RPMI8226 (cell line): ENCODE measurements at places on chromosomes 2 and 18.
A peak's percentile ranks its signal among the peaks of the same experiment; 100 is the strongest.

- DNase-seq: no peak
Measured at GRCh38 chr2:161321944-161322648, 13.9 kb downstream of the PSMD14 start.

DNA sequence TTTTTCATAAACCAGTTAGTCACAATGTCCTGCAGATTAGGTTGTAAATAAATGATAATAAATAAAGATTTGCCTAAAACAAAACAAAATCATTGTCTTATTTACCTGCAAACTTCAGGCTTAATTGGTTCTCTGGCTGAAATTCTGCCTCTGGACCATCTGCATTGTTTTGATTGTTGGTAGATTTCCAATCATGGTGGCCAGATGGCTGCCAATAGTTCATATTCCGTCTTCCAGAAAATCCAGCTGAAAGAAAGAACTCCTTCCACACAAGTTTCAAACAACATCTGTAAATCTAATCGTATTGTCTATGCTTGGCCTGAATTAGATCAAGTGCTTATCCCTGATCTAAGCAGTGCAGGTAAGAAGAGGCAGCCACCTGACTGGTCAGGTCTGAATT is 771.1 kb upstream of the ZEB2 start:
- no peak for DNase-seq

DNA sequence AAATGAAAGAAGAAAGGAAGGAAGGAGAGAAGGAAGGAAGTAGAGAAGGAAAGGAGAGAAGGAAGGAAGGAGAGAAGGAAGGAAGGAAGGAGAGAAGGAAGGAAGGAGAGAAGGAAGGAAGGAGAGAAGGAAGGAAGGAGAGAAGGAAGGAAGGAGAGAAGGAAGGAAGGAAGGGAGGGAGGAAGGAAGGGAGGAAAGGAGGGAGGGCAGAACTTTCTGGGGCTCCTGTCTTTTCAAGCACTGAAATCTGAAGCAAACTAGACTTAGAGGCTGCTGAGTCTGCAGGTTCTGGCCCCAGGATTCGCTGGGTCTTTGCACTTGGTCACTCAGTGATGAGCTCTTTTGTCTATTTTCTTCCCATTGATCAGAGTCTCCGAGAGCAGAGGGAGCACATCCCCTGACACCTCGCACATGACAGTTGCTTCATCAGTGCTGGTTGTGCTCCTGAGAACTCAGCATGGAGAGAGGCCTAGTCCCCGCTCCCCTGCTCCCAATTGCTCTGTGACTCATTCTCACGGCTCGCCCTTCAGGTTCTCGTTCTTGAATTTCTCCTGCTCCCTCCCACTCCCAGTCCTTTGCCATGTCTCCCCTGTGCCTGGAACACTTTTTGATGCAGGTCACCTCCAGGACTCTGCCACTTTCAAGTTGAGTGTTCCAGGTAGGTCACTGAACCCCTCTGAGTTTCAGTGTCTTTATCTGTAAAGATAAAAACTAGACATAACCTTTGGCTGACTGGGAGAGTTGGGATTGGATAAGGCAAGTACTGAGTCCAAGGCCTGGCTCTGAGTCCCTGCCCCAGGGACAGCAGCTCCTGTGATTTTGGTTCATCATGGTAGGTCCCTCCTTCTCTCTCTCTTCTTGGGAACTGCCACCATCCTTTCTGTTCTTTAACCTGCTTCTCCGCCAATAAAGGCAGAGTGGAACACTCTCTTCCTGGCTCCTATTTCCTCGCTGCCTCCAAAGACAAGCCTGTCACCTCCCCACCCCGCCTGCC is 55.2 kb downstream of the TNP1 start:
- DNase-seq: no peak

- no peak for DNase-seq
Measured at GRCh38 chr2:101357376-101357775, 29.9 kb downstream of the CREG2 start.

DNA sequence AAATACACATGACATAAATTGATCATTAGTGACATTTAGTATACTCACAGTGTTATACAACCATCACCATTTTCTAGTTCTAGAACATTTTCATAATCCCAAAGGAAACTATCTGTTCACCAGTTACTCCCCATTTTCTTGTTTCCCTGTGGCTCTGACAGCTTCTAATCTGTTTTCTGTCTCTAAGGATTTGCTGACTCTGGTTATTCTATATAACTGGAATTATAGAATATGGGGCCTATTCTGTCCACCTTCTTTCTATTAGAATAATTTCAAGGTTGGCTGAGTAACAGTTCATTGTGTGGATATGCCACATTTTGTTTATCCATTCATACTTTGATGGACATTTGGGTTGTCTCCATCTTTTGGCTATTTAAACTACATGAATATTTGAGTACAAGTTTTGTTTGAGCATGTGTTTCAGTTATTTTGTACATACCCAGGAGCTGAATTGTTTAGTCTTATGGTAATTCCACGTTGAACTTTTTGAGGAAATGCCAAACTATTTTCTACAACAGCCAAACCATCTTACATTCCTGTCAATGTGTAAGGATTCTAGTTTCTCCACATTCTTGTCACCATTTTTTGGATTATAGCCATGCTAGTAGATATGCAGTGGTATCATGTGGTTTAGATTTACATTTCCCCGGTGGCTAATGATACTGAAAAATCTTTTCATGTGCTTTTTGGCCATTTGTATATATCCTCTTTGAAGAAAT is 20.5 kb downstream of the KIAA1328 start:
- no peak for DNase-seq

DNA sequence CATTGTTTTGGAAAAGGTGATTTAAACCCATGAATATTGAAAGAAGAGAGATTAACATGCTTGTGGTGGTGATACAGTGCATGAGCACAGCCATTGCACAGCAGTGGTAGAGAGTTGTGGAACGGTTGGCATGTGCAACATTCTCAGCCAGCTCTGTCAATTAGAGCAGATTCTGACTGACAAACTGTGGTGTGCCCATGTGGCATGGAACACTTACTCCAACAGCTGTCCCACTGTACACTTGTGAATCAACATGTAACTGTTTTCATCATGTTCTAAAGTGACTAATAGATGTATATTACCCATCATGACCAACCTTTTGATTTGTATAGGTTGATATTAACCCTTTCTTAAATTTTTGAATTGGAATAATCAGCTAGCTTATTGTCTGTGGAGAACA is 55.6 kb downstream of the PKP4 start:
- DNase-seq: no peak

GRCh38 chr2:164932377-164932776 is 22.9 kb downstream of the SLC38A11 start:
- DNase-seq: no peak

- DNase-seq: no peak
Measured at GRCh38 chr2:236988690-236989624, 96.7 kb upstream of the COPS8 start.

DNA sequence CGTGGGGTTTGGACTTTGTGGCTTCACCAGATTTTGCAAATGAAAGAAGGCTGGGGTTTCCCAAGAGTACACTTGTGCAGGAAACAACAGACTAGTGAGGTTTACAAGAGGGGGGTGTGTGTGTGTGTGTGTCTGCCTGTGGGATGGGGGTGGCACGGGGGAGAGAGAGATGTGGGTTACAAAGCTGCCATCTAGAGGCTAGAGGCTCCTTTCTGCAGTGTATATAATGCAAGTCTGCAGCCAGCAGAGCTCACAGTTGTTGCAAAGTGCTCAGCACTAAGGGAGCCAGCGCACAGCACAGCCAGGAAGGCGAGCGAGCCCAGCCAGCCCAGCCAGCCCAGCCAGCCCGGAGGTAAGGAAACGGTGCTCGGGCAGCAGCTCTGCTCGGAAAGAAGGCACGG is at the start of gene ACKR3:
Gene ACKR3 (plus strand): TSS at position 253 of the 401 bp plus-strand sequence. CDS start 10,641 bp downstream, outside the sequence.
- DNase-seq: peak; percentile 27

DNA sequence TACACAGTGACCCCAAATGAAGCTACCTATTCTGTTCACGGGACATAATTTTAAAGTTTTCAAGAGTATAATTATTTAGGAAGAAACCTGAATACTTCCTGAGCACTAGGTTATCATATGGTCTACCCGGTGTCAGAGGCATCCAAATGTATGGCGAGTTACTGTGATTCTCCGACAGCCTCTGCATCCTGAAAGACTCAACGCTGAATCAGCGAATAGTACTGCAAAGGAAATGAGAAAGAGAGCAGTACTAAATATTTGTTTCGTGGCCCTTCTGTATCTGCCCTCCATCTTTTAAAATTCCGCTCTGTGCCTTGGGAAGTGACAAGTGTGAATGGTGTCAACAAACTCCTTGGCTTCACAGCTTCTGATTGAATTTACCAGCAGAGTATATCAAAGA is 358.0 kb upstream of the ZEB2 start:
- no peak for DNase-seq

DNA sequence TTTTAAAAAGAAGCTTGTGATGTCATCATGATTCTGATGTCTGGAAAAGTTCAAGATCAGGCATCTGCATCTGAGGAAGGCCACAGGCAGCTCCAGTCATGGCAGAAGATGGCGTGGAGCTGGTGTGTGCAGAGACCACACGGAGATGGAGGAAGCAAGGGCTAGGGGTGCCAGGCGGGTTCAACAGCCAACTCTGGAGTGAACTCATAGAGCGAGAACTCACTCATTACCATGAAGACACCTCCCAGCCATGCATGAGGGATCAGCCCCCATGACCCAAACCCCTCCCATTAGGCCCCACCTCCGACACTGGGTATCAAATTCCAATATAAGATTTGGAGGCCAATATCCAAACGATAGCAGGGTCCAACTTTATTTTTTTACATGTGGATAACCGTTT is 61.6 kb downstream of the KCNG2 start:
- DNase-seq: no peak
